Kasumi-1 (cell line): ENCODE measurements at places on chromosomes 12 and 14.
A peak's percentile ranks its signal among the peaks of the same experiment; 100 is the strongest.

GRCh38 chr12:64510667-64511066 lies 58.7 kb downstream of the TBK1 start:
- no peak for DNase-seq

DNA sequence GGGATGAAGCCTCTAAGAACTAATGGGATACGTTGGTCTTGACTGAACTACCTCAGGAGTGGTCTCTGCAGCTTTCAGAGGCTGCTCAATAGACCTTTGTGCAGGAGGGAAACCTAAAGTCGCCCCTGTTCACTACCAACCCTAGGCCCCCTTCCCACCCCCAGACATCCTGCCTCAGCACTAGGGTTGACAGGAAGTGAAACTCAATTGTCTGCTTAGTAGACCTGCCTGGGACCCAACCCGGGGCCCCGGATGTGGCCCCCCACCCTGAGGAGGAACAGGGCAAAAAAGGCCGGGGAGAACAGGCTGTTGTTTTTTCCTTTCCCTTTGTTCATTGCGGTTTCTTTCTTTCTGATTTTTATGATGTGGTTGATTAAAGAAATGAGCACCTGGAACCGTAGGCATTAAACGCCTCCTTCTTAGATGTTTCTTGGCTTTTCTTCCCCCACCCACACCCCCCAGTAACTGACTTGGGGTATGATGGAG lies 1.6 kb upstream of the DGKA start:
- peak; percentile 64 for DNase-seq

GRCh38 chr12:9706086-9706685 lies 26.7 kb downstream of the CLECL1 start:
- DNase-seq: no peak

GRCh38 chr14:61280092-61280525 lies 1.0 kb downstream of the TMEM30B start:
- DNase-seq: no peak

- DNase-seq: no peak
Observed at GRCh38 chr12:62910549-62911169, 24.3 kb downstream of the PPM1H start.

DNA sequence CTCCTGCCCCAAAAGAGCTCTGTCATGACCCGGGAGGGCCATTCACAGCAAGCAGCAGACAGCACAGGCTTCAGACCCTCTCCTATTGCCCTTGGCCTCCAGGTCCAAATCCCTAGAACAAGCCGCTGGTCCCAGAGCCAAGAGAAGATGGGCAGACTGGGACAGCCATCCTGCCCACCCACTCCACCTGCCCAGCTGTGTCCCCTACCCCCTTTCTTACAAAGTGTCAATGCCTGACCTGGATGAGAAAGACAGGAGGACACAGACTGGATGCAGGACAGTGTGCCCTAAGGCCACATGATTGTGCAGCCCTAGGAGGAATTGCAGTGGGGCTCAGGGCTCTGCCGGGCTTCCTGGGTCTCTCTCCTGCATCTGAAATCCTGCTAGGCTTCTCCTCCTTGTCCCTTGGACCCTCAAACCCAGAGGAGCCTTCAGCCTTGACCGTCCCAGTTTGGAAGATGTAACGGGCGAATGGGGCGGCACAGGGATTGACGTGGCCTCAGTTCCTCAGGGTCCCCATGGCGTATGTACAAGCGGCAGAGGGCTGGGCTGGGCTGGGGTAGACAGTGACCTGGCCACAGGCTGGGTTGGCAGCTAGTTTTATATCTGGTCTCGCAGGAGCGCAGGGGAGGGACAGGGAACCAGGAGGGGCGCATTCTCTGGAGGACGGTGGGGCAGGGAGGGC lies 27.1 kb upstream of the BCDIN3D start:
- no peak for DNase-seq

GRCh38 chr12:1329784-1330476 lies 264.5 kb downstream of the FBXL14 start:
- DNase-seq: no peak

DNA sequence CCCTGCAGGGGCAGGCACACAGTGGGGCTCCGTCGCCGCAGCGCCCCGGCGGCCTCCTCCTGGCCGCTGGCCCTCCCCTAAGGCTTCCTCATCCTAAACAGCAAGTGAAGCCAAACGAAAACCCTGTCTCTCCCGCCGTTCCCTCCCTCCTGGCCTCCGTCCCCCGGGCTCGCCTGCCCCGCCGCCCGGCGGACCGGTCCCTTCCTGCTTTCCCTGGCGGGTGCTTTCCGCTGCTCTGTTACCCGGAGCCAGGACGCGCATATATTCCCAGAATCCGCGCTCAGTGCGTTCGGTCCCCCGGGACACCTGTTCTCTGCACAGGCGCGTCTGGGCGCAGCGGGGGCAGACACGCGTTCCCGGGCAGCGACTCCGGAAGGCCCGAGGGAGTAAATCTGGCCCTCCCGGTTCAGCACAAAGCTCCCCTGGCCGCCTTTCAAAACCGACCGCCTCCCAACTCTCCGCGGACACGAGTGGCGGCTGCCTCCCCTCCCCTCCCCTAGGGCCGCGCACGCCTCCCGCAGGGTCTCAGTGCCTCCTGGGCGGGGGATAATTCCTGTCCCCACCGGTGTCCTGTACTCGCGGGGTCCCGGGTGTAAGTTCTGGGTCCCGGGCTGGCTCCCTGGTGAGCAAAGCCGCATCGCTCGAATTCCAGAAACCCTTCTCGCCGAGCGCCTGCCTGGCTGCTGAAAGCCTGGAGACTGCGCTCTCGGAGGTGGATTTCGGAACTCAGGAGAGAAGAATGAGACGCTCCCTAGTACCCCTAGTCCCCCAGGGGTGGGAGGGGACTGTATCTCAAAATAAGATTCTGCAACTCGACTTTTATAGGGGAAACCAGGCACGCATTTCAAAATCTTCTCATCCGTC lies 21.4 kb upstream of the CEP170B start:
- DNase-seq: no peak

DNA sequence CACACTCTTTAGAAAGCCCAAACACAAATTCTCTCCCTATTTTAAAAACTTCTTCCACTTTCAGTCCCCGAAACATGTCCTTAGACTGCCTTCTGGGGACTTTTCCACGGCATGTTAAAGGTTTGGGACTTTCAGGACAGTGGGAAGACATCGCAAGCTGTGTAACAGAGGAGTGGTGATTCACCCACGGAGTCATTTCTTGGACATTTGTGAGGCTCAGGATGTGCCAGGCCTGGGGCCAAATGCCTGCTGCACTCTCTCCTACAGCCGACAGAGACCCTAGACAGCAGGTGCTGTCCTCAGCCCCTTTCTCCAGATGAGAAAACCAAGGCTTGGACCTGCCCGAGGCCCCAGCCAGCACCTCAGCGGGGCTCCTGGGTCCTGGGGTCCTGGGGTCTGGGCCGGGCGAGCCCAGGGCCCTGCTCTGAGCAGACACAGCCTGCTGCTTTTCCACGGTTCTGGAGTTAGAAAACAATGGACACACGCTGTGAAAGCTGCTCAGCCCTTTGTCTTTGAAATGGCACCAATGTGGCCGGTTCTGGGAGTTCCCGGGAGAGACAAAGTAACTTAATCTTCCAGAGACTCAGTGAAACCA lies 370.2 kb upstream of the SFSWAP start:
- DNase-seq: no peak

- DNase-seq: no peak
Observed at GRCh38 chr14:30179381-30180130, 251.9 kb upstream of the PRKD1 start.

- DNase-seq: no peak
Observed at GRCh38 chr12:65362234-65363031, 84.0 kb downstream of the MSRB3 start.

DNA sequence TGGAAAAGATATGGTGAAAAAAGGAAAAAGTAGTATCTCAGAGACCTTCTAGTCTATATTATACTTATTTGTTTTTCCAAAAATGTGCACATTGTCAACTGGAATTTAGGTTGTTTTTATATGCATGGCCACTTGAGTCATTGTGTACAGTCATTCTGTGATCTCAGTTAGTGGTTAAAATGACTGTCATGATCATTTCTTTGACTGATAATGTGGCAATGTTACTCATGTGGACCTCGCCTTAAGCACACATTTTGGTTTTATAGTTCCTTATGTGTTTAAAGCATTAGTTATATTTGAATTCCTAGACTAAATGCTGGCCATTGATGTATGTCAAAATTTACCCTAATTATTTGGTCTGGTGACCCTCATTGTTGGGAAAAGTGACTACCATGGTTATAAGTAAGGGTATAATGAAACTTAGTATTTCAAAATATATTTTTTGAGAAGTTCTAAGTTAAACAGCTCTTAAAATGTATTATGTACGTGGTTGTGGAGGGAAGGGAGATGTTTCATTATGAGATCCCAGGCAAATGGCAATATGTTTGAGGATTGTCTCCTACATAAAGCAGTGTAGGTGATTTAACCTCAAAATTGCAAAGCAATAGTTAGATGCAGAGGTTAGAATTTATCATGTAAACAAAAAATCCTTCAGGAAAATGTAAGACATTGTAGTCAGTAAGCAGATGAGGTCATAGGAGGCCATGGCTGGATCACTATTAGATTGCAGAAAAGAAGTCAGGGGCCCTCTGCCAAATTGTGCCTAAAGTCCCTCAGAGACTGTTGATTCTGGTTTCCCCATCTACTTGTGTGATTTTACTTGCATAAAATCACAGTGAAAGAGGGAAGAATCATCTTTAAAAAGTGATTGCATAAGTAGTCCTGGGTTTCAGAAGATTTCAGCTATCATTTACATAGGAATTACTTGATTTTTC lies 17.5 kb downstream of the PNMA1 start:
- DNase-seq: no peak

DNA sequence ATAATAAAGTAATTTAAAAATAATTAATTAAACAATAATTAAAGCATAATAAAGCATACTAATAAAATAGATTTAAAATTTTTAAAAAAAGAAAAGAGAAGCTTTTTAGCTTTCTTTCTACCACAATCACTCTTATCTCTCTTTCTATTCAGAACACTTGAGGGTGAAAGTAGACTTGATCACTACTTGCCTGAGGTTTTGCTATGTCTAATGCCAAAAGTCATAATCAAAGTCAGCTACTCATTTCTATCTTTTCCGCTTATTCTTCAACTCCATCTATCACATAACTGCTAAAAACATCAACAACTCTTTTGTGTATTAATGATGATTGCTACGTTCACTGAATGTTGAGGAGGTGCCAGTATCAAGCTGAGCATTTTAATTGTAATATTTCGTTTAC lies 202.0 kb upstream of the KRR1 start:
- DNase-seq: no peak

- no peak for DNase-seq
Observed at GRCh38 chr14:51490205-51490604, 161.5 kb upstream of the FRMD6 start.

DNA sequence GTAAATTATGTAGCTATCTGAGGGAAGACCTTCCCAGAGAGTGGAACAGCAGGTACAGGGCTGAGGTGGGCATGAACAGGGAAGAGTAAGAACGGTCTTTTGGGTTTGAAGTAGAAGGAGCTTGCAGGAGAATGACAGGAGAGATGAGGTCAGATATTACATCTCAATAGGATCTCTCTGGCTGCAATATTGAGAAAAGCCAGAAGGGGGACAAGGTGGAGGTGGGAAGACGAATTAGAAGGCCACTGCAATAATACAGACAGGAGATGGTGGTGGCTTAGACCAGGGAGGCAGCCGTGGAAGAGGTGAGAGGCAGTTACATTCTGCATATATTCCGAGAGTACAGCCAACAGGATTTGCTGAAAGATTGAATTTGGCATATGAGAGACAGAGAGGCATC lies 310.2 kb downstream of the APAF1 start:
- DNase-seq: peak; percentile 38

- no peak for DNase-seq
Observed at GRCh38 chr14:29868000-29868399, 59.6 kb downstream of the PRKD1 start.

GRCh38 chr12:110349514-110350151 lies 53.9 kb downstream of the ANAPC7 start:
- peak; percentile 99 for DNase-seq

- no peak for DNase-seq
Observed at GRCh38 chr12:108576660-108577234, 14.4 kb downstream of the ISCU start.

- no peak for DNase-seq
Observed at GRCh38 chr14:94303111-94303510, 10.0 kb upstream of the SERPINA10 start.

GRCh38 chr14:36035675-36036074 lies 140.8 kb downstream of the PTCSC3 start:
- no peak for DNase-seq

DNA sequence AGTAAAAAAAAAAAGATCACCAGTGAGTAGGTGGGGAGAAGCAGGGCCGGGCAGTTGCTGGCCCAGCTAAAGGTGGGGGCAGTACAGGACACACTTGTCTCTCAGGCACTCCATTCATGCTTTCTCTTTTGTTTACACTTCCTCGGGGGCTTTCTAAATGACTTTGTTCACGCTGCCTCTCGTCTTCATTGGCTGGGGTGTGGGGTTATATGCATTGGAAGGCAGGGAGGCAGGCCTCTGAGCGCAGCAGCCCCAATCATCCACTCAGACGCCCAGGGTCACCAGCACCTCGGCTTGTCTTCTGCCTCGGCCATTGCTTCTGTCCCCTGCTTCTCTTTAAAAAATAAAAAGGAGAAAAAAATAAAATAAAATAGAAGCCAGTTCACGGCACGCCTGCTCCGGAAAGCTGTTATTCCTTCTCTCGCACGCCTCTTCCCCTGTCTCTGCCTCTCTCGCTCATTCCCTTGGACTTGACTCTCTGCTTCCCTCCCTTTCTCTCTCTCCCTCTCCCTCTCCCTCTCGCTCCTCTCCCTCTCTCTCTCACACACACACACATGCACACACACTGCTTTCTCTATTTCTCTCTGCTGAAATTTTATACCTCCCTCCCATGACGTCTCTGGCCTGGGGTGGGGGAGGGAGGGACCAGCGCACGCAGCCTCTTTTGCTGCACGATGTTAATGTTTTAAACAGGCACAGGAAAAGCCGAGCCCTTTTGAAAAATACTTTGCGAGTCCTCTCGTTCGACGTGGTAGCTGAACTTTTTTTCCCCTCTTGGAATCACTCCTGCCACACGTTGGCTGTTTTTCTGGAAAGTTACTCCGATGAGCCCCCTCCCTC lies at the start of gene TGFB3:
Gene TGFB3 (minus strand): TSS at position 570 of the 840 bp plus-strand sequence. CDS start 1,102 bp downstream, outside the sequence.
- DNase-seq: peak; percentile 76
